ENCODE measurements at places on chromosomes 7 and 10.

DNA sequence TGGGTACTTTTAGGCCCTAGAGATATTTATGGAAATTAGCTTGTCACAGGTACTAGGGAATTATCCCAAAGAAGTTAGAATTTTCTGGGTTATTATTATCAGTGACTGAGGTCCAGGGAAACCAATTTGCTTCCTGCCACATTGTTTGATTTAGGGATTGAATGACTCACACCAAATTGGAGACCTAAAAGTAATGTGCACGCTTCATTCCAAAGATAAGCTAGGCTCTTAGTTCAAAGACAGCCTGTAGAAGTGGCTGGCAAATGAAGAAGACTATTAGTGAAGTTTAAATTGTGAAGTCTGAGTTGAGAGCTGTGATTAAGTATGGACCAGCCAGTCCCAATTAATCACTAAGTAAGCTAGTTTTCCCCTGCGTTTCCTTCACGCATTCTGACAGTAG lies 188.1 kb upstream of the MYO3A start:
- no peak for DNase-seq

GRCh38 chr10:91552274-91553095 lies 80.4 kb downstream of the PPP1R3C start:
- DNase-seq = no peak

GRCh38 chr7:157422279-157422678 lies 85.5 kb downstream of the DNAJB6 start:
- DNase-seq = no peak

DNA sequence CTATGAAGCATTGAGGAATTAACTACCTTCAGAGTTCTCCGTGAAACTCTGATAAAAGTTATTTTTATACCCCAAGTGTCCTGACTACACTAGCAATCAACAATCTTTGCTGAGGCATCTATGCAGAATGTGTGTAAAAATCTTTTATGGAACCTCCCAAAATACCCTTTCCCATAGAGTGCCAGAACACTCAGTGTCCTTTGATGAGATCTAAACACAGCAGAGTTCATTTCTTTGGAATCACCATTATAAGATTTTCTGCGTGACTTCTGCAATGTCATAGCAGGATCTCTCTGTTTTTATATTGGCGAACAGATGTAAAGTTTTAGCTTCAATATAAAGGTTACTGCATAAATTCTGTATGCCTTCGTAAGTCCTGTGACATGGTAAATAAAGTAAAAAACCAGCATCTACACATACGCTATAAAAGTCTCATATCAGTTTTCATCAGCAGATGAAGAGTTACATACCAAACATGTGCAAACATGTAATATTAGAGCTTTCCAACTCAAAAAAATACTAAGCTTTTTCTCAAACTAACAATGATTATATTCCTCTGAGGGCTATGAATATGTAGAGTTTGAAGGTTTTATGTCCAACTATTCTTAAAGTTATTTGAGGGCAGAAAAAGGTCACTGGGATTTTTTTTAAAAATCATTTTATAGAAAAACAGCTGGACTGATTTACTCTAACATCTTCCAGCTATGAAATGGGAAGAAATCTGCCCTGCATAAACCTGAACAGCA lies 67.2 kb downstream of the SKIDA1 start:
- DNase-seq = no peak

DNA sequence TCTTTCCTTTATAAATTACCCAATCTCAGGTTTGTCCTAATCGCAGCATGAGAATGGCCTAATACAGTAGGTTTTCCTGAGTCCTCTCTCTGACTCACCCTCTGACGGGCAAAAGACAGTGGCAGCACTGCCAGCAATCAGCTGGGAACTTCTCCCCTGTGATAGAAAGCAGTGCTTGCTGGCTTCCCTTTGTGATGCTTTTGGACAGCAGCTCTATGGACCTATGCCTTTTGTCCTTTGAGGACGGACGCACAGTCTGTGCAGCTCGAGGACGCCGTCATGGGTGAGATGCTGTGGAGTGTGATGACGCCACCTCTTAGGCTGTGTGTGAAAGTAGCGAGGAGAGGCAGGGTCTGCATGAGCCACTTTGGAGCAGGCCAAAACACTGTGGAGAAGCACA lies 68.8 kb downstream of the KIAA1217 start:
- no peak for DNase-seq

GRCh38 chr10:14163377-14164086 lies 167.2 kb downstream of the FRMD4A start:
- no peak for DNase-seq

DNA sequence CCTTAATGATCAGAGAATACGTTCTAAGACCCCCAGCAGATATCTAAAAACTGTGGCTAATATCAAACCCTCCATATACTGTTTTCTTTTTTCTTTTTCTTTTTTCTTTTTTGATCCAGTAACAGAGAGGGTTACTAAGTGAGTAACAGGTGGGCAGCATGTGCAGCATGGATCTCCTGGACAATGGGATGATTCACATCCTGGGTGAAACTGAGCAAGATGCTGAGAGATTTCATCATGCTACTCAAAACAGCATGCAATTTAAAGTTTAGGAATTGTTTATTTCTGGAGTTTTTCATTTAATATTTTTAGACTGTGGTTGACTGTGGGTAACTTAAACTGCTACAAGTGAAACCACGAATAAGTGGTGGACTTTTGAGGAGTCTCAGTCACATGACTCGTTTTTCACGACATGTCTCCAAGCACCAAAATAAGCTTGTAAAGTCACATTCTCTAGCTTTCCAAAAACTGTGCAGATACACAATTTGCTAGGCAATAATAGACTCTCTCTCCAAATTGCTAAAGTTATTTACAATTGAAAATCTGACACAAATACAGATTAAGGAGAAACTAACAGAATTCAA lies 716.2 kb downstream of the NXPH1 start:
- DNase-seq = no peak

GRCh38 chr10:10872035-10872673 lies 145.5 kb upstream of the CELF2 start:
- DNase-seq = no peak

GRCh38 chr7:49389871-49390479 lies 383.5 kb upstream of the VWC2 start:
- DNase-seq = no peak

GRCh38 chr10:13695588-13695987 lies 108.8 kb downstream of the PRPF18 start:
- no peak for DNase-seq

DNA sequence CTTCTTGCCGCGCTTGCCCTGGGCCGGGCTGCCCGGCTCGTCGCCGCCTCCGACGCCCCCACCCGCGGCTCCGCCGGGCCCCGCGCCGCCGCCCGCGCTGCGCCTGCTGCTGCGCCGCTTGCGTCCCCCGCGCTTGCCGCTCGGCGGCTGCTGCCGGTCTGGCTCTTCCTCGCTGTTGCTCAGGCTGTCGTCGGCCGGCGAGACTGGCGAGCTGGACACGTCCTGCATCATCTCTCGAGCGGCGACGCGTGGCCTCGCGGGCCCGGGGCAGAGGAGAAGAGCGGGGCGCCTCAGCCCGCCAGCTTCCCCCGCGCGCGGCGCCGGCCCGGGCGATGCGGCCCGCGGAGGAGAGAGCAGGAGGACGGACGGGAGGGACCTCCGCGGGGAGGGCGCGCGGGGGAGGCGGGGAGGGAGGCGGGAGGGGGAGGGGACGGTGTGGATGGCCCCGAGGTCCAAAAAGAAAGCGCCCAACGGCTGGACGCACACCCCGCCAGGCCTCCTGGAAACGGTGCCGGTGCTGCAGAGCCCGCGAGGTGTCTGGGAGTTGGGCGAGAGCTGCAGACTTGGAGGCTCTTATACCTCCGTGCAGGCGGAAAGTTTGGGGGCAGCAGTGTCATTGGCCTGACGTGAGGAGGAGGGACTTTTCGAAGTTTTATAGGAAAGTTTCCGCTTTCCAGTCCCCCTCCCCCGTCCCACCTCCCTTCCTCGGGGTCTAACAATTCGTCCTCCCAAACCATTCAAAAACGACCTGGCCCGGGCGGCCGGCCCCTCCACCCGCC lies at the start of gene TWIST1:
Gene TWIST1, minus strand, starts transcription at position 546 of the 779 bp plus-strand sequence. Its CDS starts 315 bp downstream, at position 231.
- DNase-seq = no peak

- no peak for DNase-seq
These were observed 417.0 kb downstream of the TYW1 start for GRCh38 chr7:67413670-67414069.
